ENCODE measurements at places on chromosomes 7 and 10.

DNA sequence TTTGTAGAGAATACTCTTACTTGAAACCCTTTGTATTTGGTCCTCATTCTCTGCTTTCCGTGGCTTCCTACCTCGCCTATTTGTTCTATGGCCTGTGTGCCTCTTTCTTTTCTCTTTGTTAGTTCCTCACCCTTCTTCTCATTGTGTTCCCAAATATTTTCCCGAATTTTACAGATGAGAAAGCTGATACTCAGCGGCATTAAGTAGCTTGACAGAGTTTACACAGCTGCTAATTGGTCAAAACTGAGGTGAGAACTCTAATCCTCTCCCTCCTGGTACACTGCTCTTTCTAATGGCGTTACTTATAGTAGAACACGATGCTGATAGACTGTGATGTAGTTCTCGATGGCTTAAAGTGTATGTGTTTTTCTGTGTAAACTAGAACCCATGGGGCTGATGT, 80.7 kb upstream of the HDAC9 start:
- no peak for DNase-seq

- no peak for DNase-seq
Measured at GRCh38 chr10:84552478-84552877, 224.1 kb downstream of the CCSER2 start.

- DNase-seq: no peak
Measured at GRCh38 chr10:110411047-110411410, 86.7 kb upstream of the DUSP5 start.

- DNase-seq: no peak
Measured at GRCh38 chr7:30379131-30379530, 94.7 kb downstream of the ZNRF2 start.

DNA sequence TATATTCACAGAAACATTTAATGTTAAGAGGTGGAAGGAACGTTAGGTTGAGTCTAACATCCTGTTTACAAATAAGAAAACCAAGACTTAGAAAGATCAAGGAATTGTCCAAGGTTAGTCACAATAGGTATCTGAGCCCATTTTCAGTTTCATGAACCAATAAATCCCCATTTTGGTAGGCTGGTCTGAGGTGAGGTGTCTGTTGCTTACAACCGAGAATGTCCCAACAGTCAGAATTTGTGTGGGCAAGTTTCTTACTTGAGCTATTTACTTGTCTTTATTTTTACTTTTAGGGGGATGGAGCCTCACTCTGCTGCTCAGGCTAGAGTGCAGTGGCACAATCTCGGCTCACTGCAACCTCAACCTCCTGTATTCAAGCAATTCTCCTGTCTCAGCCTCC, 23.6 kb downstream of the PANK1 start:
- no peak for DNase-seq

DNA sequence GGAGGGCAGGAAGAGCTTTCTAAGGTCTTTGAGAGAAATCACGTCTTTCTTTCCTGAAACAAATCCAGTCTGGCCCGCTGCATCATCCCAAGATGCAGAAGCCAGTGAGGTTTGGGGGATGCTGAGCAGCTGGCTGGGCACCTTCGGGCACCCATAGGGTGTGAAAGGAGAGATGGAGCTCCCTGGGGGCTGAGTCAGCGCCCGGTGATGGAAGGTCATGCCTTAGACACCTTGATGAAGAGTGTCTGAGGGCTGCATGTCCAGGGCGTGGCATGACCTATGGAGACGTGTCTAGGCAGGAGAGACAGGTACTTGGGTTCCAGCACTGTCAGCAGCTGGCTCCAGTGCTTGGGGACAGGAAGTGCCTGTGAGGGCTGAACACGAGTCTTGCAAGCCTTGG, 88.3 kb downstream of the GOLGA7B start:
- DNase-seq: no peak

GRCh38 chr10:8776926-8777622, 722.6 kb downstream of the GATA3 start:
- no peak for DNase-seq

DNA sequence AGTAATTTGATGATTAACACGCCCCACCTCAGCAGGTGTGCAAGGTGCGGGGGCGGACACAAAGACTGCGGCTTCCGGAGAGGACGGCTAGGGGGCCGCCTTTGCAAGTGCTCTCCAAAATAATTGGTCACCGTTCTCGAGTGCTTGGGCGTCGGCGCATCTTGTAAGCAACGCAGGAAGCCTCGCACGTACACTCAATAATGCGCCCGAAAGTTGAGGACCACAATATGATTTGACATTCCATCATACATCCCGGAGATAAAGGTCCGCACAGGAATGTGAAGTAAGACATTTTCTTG, 114.7 kb downstream of the EBF3 start:
- DNase-seq: no peak

- no peak for DNase-seq
Measured at GRCh38 chr10:117617659-117618058, 75.1 kb downstream of the EMX2 start.

DNA sequence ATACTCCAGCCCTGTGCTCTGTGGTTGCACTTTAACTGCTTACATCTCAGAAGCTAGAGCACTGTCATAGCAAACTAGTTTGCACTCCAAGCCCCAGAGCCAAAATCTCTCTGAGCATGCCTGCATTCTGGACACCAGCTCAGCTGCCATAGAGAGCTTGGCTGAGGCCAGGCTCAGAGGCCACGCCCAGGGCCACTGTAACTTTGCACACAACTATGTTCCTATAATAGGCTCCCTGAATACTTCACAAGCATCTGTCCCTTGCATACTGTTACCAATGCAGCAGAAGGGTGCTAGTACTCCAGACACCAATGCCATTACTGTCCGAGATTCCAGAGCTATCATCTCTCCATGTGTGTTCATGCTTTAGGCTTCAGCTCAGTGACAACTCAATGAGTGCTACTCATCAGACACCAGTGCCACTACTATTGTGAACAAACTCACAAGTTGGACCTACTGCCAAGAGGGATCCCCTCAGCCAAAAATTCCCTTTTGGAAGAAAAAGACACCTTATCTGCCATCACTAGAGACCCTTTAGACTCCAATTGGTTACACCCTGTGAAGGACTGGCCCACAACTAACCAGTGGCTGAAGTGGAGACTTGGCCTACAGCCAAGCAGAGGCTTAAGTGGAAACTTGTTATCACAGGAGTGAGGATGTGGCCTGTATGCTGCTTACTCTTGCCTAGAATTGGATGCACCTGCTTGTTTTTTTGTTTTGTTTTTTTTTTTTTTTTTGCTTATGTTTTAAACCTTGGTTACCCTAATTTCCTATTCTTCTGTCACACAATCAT, 211.6 kb upstream of the MAGI2 start:
- no peak for DNase-seq

GRCh38 chr10:1394155-1394912, 338.1 kb downstream of the WDR37 start:
- no peak for DNase-seq

DNA sequence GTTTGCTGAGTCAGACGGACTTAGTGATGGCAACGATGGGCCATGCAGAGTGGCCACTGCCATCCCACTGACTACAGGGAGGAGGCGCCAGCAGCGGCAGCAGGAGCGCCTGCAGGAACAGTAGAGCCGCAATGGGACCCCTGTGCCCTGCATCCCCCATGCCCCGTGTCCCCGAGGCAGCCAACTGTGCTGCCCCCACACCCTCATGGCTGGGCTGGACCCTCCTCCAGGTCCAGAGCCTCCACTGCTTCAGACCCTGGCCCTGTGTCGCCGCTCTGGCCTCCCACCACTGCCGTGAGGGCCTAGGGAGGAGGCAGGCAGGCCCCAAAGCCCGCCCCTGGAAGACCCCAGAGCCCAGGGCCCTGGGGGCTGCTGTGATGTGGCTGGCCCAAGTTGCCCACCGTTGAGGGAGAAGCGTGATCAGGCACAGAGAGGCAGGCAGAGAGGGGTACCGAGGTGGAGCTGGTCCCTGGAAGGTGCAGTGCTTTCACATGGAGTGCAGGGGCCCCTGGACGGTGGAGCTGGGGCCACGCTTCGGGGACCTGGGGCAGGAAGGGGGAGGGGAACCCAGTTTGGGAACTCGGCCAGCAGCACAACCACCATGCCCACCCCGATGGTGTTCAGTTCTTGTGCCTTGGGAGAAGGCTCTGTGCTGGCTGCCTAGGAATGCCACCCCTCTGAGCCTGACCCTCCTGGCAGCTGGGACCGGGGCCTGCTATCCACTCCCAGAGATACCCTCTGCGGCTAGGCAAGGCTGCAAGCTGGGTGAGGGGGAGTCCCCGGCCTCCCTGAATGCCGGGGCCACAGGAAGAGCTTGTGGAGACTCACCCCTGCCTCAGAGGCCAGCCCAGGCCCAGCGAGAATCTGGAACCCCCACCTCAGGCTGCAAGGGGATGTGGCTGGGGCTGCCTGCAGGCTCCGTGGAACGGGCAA, 32.6 kb downstream of the DKK1 start:
- no peak for DNase-seq

DNA sequence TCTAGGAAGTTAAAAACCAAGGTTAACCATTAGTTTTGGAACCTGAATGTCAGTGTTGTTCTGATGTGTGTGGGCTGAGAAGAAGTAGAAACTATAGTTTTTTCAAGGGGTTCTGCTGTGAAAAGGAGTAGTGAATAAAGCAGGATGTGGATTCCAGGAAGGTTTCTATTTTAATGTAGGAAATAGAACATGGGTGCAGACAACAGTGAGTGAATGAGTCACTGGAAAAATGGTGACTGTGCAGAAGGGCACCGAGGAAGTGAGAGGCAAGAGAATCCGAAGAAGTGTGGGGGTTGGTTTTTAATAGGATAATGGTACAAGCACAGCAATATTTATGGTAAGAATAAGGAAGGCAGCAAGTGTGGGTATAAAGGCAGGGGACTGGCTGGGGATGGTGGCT, 120.4 kb downstream of the ARHGAP21 start:
- DNase-seq: no peak

GRCh38 chr7:76340617-76341131, 18.1 kb downstream of the YWHAG start:
- no peak for DNase-seq

DNA sequence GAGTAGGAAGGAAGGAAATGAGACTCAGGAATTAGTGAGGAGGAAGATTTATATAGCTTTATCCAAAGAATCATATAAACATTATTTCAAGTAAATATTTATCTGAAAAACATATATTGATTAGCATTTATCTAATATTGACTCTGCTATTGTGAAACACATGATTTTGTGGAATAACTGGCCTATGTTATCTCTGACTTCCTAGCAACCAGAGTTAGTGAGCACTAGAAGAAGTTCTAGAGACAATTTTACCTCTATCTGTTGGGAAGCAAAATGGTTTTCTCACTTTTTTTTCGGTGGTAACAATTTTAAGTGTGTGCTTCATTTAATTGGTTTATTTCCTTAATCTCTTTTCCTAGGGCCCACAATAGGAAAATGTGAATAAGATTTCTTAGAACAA, 21.6 kb downstream of the MDFIC start:
- DNase-seq: no peak

DNA sequence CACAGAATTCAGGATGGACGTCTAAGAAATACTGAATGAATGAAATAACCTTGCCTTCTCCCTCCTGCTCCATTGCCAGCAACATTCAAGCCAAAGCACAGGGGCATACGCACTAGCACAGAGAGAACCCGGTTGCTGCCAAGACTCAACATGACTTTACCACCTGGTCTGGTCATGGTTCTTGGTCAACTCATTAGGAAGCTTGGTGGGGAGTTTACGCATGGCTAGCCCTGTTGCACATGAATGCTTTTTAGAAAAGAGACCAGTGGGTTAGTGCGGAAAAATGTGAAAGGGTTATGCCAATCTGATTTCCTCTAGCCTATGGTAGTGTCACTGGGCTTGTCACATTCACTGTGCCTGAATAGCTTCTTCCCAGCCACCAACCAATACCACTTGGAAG, 187.6 kb upstream of the NEBL start:
- no peak for DNase-seq

- DNase-seq: no peak
Measured at GRCh38 chr10:65325913-65326312, 1599.9 kb upstream of the LRRTM3 start.

DNA sequence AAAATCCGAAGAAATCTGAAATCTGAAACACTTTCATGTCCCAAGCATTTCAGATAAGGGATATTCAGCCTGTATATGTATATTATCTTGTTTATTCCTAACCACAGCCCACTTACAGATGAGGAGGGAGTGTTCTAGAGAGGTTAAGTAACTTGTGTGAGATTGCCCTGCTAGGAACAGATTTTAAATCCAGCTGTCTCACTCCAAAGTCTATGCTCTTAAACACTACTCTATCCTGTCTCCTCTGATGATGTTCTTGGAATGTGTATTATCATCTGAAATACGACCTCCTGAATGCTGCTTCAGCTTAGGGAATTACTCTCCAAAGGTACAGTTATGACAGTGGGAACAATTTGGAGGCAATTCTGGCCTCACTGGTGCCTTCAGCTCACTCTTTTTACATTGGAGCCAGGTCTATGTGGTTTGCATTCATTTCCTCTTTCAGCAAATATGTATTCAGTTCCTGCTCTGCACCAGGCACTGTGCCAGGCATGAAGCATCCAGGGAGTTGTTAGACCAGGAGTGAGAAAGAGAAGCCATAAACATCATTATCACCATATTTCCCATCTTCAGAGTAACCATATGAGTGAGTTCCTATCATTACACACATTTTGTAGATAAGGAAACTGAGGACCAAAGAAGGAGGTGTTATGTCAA, 70.2 kb downstream of the NOC3L start:
- no peak for DNase-seq

GRCh38 chr10:77844713-77845445, 81.7 kb downstream of the DLG5 start:
- DNase-seq: no peak

GRCh38 chr7:18529239-18529638, 33.7 kb downstream of the HDAC9 start:
- DNase-seq: no peak

DNA sequence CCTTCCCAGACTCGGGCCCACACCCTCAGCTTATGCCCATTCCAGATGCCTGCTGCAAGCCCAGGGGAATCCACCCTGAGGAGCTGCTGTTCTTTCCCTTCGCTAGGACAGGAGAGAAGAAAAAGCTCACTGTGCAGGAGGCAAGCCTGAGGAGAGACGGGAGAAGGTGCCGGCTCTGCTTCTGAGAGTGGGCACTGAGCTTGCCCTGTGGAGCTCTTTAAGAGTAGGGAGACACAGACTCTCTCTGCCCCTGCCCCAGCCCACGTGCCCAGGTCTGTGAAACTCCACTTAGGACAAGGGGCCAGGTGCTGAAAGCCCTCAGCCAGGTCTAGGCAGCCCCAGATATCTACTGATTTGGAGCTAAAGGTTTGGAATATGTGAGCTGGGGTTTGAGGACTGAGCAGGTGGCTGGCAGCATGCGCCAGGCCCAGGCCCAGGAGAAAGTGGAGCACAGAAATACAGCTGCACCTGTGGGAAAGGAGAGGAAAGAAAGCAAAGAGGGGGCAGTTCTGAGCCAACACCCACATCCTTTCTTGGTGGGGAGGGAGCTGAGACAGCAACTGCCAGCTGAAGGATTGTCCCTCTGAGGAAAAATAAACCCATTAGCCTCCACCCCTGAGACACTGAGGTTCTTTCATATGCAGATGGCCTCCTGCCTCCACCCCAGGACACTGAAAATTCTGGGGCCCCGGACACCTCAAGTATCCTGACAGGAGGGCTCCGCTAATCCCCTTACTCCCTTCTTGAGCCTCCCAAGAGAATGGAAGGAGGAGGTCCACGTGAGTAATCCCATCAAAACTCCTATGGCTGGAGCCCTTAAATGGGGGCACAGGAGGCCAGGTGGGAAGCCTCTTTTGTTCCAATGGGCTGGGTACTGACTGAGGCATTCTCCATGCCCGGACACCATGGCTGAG, 7.3 kb downstream of the POLL start:
- no peak for DNase-seq
